ENCODE measurements at places on chromosomes 1 and 21.

DNA sequence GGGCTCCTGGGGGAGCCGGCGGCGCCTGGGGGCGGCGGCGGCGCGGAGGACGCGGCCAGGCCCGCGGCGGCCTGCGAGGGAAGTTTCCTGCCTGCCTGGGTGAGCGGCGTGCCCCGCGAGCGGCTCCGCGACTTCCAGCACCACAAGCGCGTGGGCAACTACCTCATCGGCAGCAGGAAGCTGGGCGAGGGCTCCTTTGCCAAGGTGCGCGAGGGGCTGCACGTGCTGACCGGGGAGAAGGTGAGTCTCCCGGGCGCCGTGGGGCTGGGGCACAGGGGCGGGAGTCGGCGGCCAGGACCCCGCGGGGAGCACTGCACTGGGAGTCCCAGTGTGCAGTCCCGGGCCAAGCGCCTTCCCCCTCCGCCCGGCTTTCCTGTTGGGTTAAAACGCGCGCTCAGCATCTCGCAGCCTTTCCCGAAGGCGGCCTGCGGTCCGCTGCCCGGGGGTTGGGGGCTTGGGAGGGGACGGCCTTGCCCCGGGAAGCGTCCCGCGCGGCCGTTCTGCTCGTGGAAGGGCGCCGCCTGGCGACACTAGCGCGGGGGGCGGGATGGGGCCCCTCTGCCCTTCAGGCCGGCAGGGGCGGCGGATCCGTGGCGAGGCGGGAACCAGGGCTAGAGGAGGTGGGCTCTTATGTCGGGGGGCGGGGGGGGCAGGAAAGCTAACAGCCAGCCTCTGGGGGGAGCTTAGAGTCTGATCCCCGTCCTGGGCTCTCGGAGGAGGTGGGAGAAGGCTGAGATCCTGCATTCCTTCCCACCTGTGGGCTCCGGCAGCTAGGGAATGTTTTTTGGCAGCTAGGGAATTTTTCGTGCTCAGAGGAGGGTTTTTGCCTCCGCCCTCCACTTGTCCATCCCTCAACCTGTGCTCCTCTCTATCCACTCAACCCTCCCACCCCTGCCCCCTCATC lies 1.1 kb downstream of the HUNK start:
- H3K27me3 ChIP-seq: peaks cover 8% of the 10 kb centered on the region
- H3K36me3 ChIP-seq: no peaks in the 10 kb centered on the region

DNA sequence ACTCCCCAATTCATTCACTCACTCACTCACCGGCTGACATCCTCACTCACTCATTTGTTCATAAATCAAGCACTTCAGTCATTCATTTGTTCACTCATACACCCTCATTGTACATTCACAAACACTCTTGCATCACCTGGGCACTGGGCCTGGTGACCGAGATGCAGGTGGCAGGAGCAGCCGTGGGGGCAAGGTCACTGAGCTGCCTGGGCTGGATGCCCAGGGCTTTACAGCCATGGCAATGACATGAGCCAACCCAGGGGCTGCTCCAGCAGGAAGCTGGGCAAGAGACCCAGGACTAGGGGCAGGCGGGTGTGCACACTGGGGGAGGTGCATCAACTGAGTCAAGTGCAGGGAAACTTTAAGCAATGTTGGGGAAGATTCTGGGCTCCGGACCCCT lies 113.6 kb upstream of the IGSF21 start:
- DNase-seq: no peak
- no peaks in the 10 kb centered on the region for H3K4me1 ChIP-seq
- no peaks in the 10 kb centered on the region for H3K36me3 ChIP-seq
- H3K27ac ChIP-seq: no peak overlapping the region

DNA sequence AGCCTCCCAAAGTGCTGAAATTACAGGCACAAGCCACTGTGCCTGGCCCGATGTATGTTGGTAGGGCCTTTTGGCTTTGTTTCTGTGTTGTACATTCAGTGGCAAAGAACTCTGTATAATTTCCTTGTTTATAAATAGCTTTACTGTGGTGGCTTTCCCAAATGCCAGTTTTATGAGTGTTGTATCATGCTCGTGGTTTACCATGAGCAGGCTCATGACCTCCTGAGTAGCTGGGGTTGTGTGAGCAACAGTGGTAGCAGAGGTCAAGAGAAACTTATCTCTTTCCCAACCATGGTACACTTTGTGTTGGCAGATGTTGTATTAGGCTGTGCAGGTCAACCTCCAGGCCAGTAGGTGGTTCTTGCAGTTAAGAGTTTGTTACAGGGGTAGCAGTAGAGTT lies 420.4 kb upstream of the BEND5 start:
- no peak overlapping the region for H3K4me3 ChIP-seq
- no peaks in the 10 kb centered on the region for H3K4me1 ChIP-seq
- no peak for DNase-seq
- no peaks in the 10 kb centered on the region for H3K36me3 ChIP-seq
- H3K27ac ChIP-seq: no peak overlapping the region
- H3K27me3 ChIP-seq: no peaks in the 10 kb centered on the region

- H3K36me3 ChIP-seq: no peaks in the 10 kb centered on the region
- DNase-seq: no peak
- no peaks in the 10 kb centered on the region for H3K4me1 ChIP-seq
- no peak overlapping the region for H3K4me3 ChIP-seq
- H3K27me3 ChIP-seq: no peaks in the 10 kb centered on the region
Observed at GRCh38 chr21:35873441-35873840, 186.9 kb downstream of the SETD4 start.

GRCh38 chr21:45128613-45129188 lies 54.3 kb downstream of the ADARB1 start:
- H3K27ac ChIP-seq: peak overlapping the region; percentile 69
- no peak overlapping the region for H3K4me3 ChIP-seq
- peak; percentile 89 for DNase-seq
- no peaks in the 10 kb centered on the region for H3K27me3 ChIP-seq
- H3K36me3 ChIP-seq: no peaks in the 10 kb centered on the region

DNA sequence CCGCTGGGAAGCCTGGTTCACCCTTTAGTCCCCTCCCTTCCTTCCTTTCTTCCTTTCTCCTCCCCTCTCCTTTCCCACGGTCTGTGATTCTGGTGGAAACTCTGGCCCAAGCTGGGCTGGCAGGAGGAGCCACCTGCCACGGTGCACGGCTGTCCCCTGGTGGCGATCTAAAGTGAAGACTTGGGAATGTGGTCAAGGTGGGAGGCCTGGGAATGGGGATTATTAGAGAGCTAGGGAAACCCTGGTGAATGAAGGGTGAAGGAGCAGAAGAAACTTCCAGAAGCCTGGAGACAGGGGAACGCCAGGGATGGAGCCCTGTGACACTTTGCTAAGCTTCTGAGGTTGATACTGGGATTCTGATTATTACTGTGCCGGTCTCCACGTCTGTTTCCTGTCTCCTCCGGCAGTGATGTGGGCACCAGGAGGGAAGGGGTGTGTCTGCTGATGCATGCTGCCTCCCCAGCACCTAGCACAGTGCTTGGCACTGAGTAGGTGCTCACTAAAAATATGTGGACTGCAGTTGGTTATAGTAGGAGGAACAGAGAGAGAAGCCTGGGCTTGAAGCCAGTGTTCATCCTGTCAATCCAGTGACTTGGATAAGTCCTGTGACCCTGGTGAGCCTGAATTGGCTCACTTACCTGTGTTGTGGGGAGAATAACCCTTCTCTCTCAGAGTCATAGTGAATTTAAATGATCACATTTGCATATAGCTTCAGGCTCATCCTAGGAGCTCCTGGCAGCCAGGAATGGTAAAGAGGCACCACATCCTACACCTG lies 71.2 kb upstream of the NBPF3 start:
- no peaks in the 10 kb centered on the region for H3K4me1 ChIP-seq
- no peaks in the 10 kb centered on the region for H3K36me3 ChIP-seq
- no peaks in the 10 kb centered on the region for H3K27me3 ChIP-seq

DNA sequence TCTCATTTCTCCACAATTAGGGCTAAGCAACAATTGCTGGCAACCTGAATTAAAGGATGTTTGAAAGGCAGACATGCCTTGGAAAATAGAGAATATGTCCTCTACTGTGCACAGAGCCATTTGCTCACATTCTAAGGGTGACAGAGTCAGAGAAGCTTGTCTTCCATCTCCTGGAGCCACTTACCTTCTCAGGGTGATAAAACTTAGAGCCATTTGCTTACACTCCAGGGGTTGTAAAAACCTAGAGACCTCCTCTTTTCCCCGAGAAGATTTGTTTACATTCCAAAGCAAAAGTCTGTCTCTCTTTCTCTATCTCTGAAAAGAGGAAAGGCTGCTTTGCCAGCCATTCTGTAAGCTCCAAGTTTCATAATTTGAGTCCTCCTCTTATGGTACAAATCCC lies 61.3 kb downstream of the LBR start:
- no peak overlapping the region for H3K27ac ChIP-seq
- no peaks in the 10 kb centered on the region for H3K27me3 ChIP-seq
- H3K4me3 ChIP-seq: no peak overlapping the region
- no peaks in the 10 kb centered on the region for H3K4me1 ChIP-seq

GRCh38 chr1:53128401-53128800 lies 14.0 kb downstream of the SLC1A7 start:
- DNase-seq: no peak
- H3K4me3 ChIP-seq: no peak overlapping the region
- peaks cover 1% of the 10 kb centered on the region for H3K4me1 ChIP-seq
- no peak overlapping the region for H3K27ac ChIP-seq
- no peaks in the 10 kb centered on the region for H3K36me3 ChIP-seq
- no peaks in the 10 kb centered on the region for H3K27me3 ChIP-seq

DNA sequence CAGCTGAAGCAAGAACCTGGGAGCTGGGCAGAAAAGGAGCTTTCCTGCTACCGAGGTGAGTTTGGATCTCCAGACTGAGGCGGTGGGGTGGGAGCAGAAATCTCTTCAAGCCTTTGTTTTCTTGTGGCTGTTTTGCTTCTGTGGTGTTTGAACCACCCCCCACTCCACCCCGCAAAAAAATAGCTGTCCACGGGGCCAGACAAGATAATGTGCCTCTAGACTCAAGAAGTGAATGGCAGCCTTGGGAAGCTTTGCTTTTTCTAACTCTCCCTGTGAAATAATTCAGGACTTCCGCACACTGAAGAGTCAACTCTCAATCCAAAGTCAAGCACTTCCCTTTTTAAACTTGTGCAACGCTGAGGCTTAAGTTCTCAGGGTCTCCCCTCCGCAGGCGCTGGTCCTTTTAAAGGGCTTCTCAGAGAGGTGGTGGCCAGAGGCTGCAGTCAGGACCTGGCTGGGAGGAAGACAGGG lies 159.6 kb upstream of the COA6 start:
- H3K27ac ChIP-seq: no peak overlapping the region
- no peak for DNase-seq
- H3K36me3 ChIP-seq: no peaks in the 10 kb centered on the region
- no peaks in the 10 kb centered on the region for H3K4me1 ChIP-seq
- peak overlapping the region; percentile 58 for H3K4me3 ChIP-seq

GRCh38 chr1:234486858-234487840 lies 8.2 kb upstream of the TARBP1 start:
- H3K4me3 ChIP-seq: no peak overlapping the region
- no peaks in the 10 kb centered on the region for H3K36me3 ChIP-seq
- no peak overlapping the region for H3K27ac ChIP-seq
- H3K27me3 ChIP-seq: no peaks in the 10 kb centered on the region

GRCh38 chr1:44531785-44532566 lies 126.9 kb downstream of the RNF220 start:
- H3K27me3 ChIP-seq: peaks cover 2% of the 10 kb centered on the region
- no peak for DNase-seq
- H3K4me3 ChIP-seq: no peak overlapping the region
- H3K27ac ChIP-seq: no peak overlapping the region
- no peaks in the 10 kb centered on the region for H3K36me3 ChIP-seq

DNA sequence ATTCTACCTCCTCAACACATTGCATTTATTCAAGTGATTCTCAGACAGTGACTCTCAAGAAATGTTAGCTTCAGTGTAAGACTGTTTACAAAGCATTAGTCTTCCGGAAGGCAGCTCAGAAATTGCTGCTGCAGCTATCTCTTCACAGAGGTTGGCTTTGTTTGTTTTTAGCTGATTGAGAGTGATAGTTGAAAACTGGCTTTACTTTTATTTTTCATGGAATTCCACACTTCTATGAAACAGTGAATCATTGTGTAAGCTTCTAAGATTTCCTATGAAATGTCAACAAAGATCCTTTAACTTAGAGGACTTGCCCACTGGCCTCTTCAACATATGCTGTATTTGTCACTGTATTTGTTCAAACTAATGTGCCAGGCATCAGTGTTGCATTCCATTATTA lies 121.3 kb downstream of the TNNI3K start:
- no peaks in the 10 kb centered on the region for H3K27me3 ChIP-seq
- DNase-seq: no peak
- H3K27ac ChIP-seq: no peak overlapping the region
- H3K4me3 ChIP-seq: no peak overlapping the region
- H3K4me1 ChIP-seq: no peaks in the 10 kb centered on the region
- no peaks in the 10 kb centered on the region for H3K36me3 ChIP-seq

DNA sequence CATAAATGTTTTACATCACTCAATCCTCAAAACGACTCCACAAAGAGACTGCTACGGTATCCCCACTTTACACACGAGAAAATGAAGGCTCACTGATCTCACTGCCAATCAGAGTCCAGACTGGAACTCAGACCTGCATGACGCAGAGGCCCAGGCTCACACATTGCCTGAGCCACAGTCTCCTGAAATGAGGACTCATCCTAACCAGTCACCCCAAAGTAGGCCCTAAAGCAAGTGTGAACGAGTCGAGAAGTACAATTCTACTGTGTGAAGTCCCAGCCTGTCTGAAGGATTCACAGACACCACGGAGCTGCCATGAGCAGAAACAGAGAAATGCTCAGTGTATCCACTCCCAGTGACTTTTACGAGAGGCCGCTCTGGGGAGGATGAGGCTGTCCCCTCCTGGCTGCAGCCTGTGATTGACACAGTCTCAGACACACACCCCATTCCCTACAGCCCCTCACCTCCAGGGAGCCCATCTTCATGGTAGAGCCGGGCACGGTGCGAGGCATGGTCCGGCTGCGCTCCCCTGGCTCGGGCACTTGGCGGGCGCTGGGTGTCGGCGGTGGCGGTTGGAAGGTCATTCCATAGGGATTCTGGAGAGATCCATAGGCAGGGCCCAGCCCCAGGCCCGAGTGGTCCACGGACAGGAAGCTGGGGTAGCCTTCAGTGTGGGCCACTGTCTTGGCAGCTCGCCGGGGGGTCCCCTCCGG lies 26.7 kb upstream of the COL16A1 start:
- no peak overlapping the region for H3K27ac ChIP-seq
- no peaks in the 10 kb centered on the region for H3K27me3 ChIP-seq
- no peaks in the 10 kb centered on the region for H3K4me1 ChIP-seq
- DNase-seq: no peak
- H3K36me3 ChIP-seq: no peaks in the 10 kb centered on the region

DNA sequence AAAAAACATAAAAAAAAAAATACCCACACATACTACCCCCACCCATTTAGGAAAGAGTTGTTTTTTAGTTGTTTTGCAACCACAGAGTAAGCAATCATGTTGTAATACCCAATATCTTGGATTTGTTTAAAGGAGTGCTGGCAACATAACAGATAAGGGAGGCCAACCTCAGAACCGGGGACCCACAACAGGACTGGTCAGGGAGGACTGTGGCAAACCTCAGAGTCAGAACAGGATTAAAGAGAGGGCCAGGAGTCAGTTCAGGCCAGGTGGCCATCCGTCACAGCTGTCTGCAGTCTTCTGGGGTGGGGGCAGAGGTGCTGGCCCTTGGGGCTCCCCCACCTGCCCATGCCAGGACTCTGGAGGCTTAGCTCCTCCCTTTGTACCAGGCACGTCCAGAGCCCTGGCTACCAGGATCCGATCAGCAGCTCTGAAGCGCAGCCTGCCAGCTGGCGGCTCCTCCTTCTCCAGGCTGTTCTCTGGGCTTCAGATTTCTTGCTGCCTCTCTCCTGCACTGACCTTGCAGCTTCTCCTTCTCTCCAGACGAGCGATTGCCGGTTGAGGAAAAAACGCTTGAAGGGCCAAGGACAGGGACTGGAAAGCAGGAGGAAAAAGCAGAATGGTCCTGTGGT lies 7.9 kb downstream of the H6PD start:
- DNase-seq: peak; percentile 96
- H3K27me3 ChIP-seq: no peaks in the 10 kb centered on the region
- H3K4me1 ChIP-seq: peaks cover 98% of the 10 kb centered on the region
- peak overlapping the region; percentile 60 for H3K4me3 ChIP-seq
